Mesothelial cell of epicardium (in vitro differentiated cells): ENCODE measurements at places on chromosomes 3 and 15. TPM values are rescaled to one million over a fixed set of nuclear protein-coding genes. Genes with fewer than 3 reads are reported as not detected.

Gene FMN1
- 1.1 to 1.6 TPM (median 1.2 TPM) in 3 replicates for total RNA-seq

Gene ZNF662
- total RNA-seq, result 0.18 to 0.63 TPM (median 0.45 TPM) in 3 replicates

Gene ZCWPW2
- total RNA-seq, result 1.3 to 1.5 TPM (median 1.4 TPM) in 3 replicates

Gene ONECUT1
- 0.18 TPM in 1 of 3 replicates, not detected in the others for total RNA-seq

Gene LRRC3B
- total RNA-seq, result 0.11 to 0.34 TPM (median 0.23 TPM) in 3 replicates

Gene C3orf85
- total RNA-seq, result not detected in 3 replicates

Gene FEZF2
- not detected in 3 replicates for total RNA-seq

Gene GPR62
- total RNA-seq, result 0.22 to 0.36 TPM (median 0.33 TPM) in 3 replicates
